Gastrocnemius medialis (tissue), 4 donors: ENCODE measurements at places on chromosomes 1 and 21. TPM values are rescaled to one million over a fixed set of nuclear protein-coding genes. Genes with fewer than 3 reads are reported as not detected.

HHIPL2 gene
- total RNA-seq: not detected

SKI gene
- total RNA-seq: 32.2 TPM

RIIAD1 gene
- not detected for total RNA-seq

GRCh38 chr1:83571536-83571935, 427.4 kb downstream of the TTLL7 start:
- H3K4me1 ChIP-seq: no peaks in the 10 kb centered on the region
- no peaks in the 10 kb centered on the region for H3K27me3 ChIP-seq
- H3K4me3 ChIP-seq: no peak overlapping the region
- no peaks in the 10 kb centered on the region for H3K36me3 ChIP-seq
- H3K27ac ChIP-seq: no peak overlapping the region
- no peak for DNase-seq

DNA sequence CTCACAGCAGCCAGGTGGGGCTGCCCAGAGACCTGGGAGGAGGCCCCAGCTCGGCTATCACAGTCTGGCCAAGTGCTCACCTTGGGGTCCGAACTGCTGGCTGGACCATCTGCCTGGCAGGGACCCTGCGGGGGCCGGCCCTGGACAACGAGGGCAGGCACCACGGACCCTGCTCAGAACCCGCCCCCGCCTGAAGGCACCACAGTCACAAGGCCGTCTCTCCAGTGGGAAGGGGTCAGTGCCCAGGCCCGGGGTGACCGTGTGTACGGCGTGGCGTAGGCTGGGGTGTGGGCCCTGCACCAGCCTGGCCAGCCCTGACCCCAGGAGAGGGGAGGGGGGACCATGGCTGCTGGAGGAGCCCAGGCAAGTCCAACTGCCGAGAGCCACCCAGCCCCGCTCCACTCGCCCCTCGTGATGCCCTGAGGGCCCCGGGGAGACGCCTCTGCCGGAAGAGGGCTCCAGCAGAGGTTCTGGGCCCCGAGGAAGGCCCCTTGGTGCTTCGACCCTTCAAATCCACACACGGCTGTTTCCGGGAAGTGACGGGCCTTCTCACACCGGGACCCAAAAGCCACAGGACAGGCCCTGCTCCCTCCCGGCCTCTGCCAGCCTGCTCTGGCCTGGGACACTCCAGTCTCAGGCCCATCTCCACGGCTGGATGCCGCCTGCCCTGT, 11.2 kb upstream of the RNF223 start:
- no peak overlapping the region for H3K27ac ChIP-seq
- no peaks in the 10 kb centered on the region for H3K27me3 ChIP-seq
- no peak overlapping the region for H3K4me3 ChIP-seq
- no peak for DNase-seq
- no peaks in the 10 kb centered on the region for H3K36me3 ChIP-seq

- peaks cover 2% of the 10 kb centered on the region for H3K27me3 ChIP-seq
- H3K4me1 ChIP-seq: no peaks in the 10 kb centered on the region
- no peak overlapping the region for H3K4me3 ChIP-seq
- DNase-seq: no peak
Measured at GRCh38 chr1:178650934-178651511, 74.0 kb upstream of the RALGPS2 start.

- no peaks in the 10 kb centered on the region for H3K36me3 ChIP-seq
- no peaks in the 10 kb centered on the region for H3K4me1 ChIP-seq
- no peak for DNase-seq
- H3K4me3 ChIP-seq: no peak overlapping the region
- no peak overlapping the region for H3K27ac ChIP-seq
Measured at GRCh38 chr1:196531737-196532524, 76.3 kb downstream of the KCNT2 start.

- no peak for DNase-seq
- H3K4me3 ChIP-seq: no peak overlapping the region
- no peaks in the 10 kb centered on the region for H3K36me3 ChIP-seq
- H3K27me3 ChIP-seq: no peaks in the 10 kb centered on the region
Measured at GRCh38 chr21:39602793-39603192, 9.9 kb upstream of the B3GALT5 start.

DNA sequence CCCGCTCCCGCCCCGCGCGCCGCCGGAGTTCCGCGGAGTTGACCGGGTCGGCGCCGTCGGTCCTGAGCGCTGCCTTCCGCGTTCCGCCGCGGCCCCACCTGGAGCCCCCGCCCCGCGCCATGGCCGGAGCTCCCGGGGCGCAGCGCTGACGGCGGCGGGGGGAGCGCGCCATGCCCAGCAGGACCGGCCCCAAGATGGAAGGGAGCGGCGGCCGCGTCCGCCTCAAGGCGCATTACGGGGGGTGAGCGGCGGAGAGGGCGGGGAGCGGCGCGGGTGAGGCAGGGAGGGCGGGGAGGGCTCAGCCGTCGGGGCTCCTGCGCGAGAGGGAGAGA, 216 bp downstream of the PRKCZ start:
- H3K4me1 ChIP-seq: no peaks in the 10 kb centered on the region
- no peaks in the 10 kb centered on the region for H3K36me3 ChIP-seq
- H3K4me3 ChIP-seq: no peak overlapping the region

GRCh38 chr1:17004466-17005364, 7.0 kb downstream of the ATP13A2 start:
- peaks cover 7% of the 10 kb centered on the region for H3K4me1 ChIP-seq
- H3K4me3 ChIP-seq: no peak overlapping the region
- H3K27ac ChIP-seq: peak overlapping the region; percentile 57
- DNase-seq: no peak
- no peaks in the 10 kb centered on the region for H3K27me3 ChIP-seq

DNA sequence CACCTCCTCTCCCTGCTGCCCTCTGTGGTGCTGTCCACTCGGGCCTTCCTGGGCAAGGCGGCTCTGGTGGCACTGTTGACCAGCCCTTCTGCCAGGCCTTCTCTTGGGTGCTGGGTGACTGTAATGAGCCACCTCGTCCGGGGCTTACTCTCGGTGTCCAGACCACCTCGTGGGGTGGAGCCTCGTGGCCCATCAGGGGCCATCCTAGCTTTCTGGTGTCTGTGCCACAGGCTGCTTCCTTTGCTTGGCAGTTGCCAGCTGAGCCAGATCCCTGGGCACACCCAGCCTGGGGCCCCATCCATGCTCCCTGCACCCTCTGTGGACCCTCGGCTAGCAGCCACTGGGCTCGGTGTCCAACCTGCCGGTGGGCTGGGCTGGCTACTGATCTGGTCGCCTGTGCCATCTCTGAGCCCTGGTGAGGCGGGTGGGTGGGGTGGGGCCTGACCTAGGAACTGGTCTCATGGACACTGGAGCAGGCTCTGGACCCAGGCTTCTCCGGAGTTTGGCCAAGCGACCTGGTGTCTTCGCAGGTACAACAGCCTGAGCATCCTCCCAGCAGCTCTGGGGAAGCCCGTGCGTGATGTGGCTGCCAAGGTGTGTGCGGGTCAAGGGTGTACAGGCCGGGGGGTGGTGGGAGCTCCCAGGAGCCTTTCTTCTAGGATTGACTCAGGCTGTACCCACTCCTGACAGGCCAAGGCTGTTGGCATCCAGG, 1.4 kb downstream of the PRXL2B start:
- no peaks in the 10 kb centered on the region for H3K36me3 ChIP-seq
- no peak overlapping the region for H3K27ac ChIP-seq
- no peak overlapping the region for H3K4me3 ChIP-seq
- no peak for DNase-seq
- peaks cover 5% of the 10 kb centered on the region for H3K27me3 ChIP-seq
